NCI-H510A (cell line): ENCODE measurements at places on chromosomes 3 and 15.

DNA sequence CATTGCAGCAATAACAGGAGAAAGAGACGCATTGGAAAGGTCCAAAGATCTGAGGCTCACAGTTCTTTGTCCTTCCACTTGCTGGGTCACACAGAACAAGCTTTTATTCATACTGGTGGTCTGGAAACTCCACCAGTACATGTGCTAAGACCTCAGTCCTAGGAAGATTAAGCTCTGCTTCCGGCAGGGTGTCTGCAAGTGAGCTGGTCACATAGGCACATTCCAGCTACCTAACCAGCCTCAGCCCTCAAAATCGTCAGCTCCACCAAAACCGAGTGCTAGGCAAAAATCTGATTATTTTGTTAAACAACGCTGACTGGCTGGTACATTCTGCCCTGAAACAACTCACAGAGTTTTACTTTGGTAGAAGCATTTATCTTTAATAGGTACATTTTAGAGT, 2.2 kb downstream of the ZBED2 start:
- no peak for DNase-seq

DNA sequence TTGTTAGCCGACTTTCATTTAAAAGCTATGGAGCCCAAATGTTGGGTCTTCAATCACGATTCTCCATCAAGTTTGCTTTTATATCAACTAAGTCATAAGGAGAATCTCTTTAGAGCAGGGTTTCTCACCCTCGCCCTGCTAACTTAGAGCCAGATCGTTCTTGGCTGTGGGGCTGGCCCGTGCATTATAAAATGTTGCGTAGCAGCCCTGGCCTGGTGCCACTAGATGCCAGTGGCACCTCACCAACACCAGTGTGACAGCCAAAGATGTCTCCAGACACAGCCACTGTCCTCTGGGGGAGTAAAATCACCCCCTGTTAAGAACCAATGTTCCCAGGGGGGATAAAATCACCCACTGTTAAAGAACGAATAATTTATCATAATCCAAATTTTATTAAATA, 226.1 kb downstream of the OCA2 start:
- no peak for DNase-seq

- DNase-seq = no peak
Observed at GRCh38 chr3:186612065-186612464, 795 bp upstream of the AHSG start.

DNA sequence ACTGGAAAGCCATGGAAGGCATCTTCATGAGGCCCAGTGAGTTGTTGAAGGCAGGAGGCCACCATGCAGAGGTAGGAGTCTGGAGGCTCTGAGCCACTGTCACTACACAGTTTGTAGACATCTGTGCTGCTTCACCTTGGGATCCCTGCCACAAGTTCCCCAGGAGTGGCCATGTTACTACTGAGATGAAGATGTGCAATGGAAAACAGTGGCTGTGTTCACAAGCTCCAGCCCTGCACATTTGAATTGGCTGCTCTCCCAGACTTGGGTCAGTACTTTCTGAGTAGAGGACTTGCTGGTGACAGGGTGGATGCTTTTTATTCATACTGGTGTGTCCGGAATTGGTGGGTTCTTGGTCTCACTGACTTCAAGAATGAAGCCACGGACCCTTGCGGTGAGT, 86.9 kb upstream of the C15orf39 start:
- no peak for DNase-seq

DNA sequence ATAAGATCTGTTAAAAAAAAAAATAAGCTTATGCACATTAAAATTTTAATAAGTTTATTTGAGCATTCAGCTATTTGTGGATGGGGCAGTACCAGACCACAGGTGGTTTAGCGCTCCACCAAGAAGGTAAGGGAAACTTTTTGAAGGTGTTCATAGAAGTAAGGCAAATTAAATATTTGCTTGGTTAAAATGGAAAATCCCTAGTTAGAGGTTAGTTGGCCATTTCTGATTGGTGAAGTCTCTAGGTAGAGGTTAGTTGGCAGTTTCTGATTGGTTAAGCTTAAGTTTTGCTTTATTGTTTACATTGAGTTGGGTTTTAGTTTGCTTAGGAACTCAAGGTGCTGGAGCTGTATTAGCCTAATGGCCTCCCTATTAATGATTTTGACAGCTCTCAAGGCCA, 30.7 kb downstream of the SCN11A start:
- DNase-seq = no peak

GRCh38 chr3:124774327-124774718, 44.1 kb downstream of the UMPS start:
- no peak for DNase-seq

- DNase-seq = peak; percentile 28
Observed at GRCh38 chr3:54853573-54854404, 74.1 kb downstream of the LRTM1 start.

- no peak for DNase-seq
Observed at GRCh38 chr3:134685929-134686802, 35.3 kb upstream of the KY start.

DNA sequence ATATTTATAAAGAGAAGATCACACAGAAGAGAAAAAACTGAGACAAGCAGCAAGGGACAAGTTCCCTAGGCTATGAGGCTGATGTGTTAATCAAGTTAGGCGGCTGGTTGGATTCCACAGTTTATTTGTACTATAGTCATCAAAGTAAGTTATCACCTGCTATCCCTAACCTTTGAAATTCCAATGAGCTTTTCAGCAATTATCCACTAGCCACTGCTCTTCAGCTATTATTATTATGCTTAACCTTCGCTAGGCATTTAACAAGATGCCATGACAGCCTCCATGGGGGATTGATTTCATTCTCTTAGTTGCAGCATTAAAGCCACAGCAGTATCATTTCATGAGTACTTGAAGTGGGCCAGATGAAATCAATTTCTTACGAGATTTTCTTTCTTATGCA, 699.5 kb upstream of the NAALADL2 start:
- DNase-seq = no peak

DNA sequence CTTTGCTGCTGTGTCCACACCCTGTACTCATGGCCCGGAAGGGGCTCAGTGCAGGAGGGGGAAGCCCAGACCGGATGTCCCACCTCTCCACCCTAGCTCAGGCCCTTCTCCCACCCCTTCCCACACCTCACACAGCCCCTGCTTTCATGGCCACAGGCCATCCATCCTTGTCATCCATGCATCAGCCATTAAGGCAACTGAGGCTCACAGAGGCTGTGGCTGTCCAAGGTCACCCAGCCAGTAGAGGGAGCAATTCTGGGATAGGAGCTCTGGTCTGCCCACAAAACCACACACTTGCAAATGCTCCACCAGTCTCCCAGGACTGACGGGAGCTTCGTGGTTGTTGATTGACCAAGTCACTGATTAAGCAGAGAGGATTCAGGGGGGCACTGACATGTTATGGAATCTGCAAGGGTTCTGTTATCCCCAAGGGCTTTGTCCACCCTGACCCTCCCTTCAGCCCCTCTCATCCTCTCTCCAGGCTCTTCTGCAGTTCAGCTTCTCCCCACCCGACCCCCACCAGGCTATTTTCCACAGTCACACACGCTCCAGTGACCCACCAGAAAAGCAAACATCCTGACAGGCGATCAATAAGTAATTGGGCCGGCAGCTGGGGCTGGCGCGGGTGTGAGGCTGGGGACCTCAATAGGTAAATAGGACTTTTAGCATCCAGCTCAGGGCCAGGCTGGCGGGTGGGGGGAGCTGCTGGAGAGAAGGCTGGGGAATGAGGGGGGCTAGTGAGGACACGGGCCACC, 15.1 kb downstream of the LINGO1 start:
- no peak for DNase-seq

GRCh38 chr15:78207641-78208340, 26.6 kb downstream of the ACSBG1 start:
- DNase-seq = no peak

GRCh38 chr3:9032231-9032777, 69.0 kb upstream of the RAD18 start:
- no peak for DNase-seq

DNA sequence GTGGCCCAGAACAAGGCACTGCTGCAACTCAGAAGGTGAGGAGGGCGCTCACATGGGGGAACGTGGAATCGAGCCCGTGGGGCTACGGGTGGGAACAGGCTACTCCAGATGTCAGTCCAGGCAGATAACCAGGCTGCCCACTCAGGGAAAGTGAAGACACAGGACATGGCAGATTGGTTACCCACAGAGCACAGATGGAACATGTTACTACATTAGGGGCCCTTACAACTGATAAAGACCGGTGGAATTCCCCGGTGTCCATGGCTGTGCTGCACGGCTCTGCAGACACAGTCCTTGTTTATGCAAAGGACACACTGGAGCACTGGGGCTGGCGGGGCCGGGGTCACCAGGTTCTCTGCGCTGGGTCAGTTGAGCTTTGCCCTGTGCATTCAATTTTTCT, 36.9 kb downstream of the PCSK6 start:
- DNase-seq = no peak

DNA sequence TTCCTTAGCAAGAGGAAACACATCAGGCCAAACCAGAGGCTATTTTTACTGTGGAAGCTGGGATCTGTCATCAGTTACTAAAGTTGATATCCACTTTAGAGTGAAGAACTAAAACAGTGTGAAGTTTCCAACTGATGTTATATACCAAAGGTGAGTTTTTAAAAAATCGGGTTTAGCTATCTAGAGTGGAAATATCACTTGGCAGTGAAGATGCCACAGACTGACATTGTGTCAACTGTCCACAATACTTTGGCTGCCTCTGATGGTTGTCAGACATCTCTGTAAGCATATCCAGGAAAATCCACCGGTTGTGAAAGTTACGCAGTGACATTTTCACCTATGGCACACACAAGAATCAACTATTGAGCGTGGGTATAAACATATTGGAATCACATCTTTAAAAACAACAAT, 9.2 kb downstream of the ZIC1 start:
- no peak for DNase-seq

DNA sequence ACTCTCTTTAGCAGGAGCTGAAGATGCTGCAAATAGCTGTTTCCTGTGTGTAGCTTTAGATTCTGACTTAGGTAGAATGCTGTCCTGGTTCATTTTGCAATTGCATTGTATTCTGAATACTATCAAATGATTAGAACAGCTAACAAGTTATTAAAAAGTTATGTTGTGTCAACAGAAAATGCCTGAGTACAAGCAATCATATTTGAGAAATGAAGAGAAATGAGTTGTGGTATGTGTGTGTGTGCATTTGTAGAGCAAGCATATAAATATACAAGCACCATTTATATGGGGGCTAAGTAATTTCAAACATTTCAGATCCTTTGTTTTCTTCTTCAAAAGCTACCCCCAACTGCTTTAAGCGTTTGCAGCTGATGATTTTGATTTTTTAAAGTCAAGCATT, 7.8 kb downstream of the ZIC1 start:
- DNase-seq = no peak

- DNase-seq = no peak
Observed at GRCh38 chr3:31622636-31623288, 90.0 kb downstream of the STT3B start.

- no peak for DNase-seq
Observed at GRCh38 chr3:18868911-18869689, 279.2 kb upstream of the KCNH8 start.

DNA sequence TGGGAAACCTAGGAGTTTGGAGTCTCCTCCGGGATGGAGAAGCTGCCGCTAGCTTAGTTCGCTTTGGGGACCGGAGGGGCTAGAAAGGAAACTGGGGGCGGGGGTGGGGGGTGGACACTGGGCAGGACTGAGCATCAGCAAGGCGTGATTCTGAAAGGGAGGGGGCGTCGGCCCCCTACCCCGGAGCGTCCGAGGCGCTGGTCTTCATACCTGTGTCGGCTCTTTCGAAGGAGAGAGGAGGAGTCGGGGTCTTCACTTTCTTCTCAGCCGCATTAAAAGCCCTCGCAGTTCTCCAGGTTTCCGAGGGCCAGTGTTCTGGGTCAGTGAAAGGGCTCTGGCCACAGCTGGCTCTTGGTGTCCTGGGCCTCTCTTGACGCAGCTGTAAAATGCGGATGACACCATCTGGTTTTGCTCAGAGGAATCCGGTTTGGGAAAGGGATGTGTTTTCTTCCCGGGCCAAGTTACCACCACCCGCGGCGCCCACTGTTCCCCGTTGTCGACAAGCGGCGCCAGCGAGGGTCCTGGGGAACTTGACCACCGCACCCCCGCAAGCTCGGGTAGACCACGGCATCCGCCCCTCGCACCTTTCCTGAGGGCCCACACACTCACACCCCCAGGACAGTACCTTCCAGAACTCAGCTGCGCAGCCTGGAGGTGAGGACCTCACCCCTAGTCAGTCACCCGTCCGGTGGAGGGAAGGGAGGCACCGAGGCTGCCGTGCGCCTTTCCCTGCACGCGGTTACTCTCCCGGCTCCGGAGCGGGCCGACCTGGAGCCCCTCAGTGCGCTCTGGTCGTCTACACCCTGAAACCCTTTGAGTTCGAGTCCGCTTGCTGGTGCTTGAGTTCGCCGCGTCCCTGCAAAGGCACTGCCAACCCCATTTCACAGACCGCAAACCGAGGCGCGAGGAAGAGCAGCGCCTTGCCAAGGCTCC, 660 bp downstream of the CCK start:
- no peak for DNase-seq
